ENCODE measurements at places on chromosomes 16 and 17. TPM values are rescaled to one million over a fixed set of nuclear protein-coding genes. Genes with fewer than 3 reads are reported as not detected.

Gene ASPA
- polyA plus RNA-seq: 2.2 TPM

Gene TMEM11
- polyA plus RNA-seq: 36.8 TPM

DNA sequence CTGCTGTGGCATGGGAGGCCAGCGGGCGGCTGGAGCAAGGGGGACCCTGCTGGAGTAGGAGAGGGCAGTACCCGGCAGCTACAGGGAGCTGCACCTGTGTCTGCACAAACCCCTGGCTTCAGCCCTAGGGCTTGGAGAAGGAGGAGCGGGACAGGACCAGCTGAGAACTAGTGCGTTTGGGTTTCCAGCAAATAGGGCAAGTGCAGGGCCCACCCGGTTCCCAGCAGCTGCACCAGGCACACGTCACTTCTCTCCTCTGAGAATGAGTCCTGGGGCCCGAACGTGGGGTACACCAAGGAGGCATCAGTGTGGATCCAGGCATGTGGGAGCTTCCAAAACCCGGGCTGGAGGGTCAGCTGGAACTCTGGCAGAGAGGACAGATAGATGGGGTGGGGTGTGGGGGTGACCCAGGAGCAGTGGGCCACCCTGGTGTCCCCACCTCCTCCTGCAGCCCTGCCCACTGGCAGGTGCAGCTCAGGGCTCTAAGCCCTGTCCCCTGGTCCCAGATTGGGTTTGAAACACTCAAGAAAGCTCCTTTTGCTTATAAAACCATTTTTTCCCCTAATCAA is 5.6 kb downstream of the C16orf89 start:
- no peak for DNase-seq

DNA sequence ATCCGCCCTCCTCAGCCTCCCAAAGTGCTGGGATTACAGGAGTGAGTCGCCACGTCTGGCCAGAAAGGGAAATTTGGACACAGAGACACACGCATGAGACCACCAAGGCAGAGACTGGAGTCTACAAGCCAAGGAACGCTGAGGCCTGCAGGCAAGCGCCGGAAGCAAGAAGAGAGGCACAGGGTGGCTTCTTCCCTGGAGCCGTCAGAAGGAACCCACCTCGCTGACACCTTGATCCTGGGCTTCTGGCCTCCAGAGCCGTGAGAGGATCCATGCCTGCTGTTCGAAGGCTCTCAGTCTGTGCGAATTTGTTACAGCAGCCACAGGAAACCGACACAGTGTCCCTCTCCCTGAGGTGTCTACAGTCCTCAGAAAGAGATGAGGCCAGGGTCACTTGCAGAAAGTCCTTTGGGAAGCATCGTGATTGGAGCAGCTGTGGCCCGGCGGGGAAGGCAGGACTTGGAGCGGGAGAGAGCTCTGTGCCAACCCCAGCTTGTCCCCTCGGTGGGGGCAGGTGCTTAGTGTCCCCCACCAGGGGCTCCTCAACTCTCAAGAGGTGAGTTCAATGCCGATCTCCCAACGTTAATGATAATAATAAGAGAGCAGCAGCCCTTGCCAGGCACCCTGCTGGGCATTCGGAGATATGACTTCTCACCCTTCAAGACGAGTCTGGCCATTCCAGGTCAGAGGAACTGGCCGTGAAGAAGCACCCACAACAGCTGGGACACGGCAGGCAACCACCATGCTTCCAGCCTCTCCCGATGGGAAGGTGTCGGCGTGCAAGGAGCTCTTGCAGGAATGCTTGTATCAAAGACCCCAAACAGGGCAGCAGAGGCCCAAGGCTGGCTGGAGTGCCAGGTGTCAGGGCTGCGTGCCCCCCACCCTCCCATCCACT is 68.4 kb upstream of the TNRC6C start:
- DNase-seq: no peak

DNA sequence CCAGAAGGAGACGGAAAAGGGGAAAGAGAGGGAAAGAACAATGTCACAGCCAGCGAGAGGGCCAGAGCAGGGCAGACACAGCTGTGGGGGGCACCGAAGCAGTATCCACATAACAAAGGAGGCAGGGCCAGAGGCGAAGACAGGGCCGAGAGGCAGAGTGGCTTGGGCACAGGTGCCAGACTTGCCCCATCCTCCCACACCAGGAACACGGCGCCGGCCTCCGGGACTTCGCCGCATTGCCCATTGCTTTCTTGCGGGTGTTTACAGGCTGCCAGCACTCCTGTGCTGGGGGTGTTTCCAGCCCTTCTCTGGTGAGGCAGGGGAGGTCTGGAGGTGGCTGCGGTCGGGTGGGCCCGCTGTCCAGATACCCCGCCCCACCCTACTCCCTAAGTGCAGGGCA is 78.0 kb downstream of the ENGASE start:
- DNase-seq: no peak

- no peak for DNase-seq
Measured at GRCh38 chr16:5917436-5918195, 820.0 kb upstream of the EEF2KMT start.

Gene KRT24
- not detected for polyA plus RNA-seq

Gene ADGRG1
- 4.7 TPM for polyA plus RNA-seq

Gene CES5A
- polyA plus RNA-seq: not detected

GRCh38 chr16:80433623-80434022 is 107.2 kb upstream of the DYNLRB2 start:
- DNase-seq: no peak

DNA sequence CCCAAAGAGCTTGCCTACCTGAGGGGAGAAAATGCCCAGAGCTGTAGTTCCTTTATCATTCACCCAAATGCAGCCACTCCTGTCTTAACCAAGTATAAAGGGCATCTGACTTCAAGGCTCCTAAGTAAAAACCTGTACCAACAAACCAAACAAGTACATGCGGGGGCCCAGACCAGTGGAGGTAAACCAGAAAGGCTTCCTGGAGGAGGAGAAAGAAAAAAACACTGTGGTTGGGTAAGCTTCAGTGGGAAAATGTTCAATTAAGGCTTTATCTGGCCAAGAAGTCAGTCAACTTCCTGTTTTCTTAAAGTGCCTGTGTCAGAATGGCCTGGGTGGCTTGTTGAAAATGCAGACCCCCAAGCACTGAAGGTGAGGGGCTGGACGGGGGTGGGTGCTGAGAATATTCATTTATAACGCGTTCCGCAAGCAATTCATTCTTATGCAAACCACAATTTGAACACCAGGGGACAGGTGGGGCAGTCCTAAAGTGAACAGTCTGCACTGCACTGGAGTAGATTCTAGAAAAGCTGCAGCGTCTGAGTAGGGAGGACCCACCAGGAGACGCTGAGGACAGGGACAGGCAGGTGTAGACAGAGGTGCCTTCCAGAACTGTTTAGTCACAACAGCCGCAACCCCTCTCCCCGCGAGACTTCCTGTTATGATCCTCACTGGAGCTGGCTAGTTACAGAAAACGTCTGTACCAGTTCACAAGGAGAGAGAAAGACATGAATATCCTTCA is 467.1 kb downstream of the SOX9 start:
- no peak for DNase-seq

Gene UMOD
- polyA plus RNA-seq: 0.23 TPM

DNA sequence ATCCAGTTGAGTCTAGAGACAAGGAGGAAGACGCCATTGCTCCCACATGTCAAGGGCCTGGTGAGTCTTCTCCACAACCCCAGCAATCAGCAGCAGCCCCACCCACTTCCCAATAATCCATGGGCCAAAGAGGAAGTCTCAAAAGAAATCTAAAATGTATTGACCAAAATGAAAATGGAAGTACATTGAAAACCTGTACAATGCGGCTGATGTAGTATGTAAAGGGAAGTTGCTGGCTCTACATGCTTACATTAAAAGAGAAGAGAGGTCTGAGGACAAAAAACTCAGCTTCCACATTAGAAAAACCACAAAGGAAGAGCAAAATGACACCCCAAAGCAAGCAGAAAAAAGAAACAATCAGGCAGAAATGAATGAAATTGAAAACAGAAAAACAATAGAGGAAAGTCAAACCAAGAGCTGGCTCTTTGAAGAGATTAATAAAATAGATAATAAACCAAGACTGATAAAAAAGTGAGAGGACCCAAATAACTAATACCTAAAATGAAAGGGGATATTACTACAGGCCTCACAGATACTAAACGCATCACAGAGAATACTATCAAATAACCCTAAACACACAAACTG is 100.6 kb upstream of the METRNL start:
- DNase-seq: no peak

GRCh38 chr16:15857724-15858560 is 1.1 kb upstream of the MYH11 start:
- peak; percentile 36 for DNase-seq

Gene TBC1D3G
- not detected for polyA plus RNA-seq

DNA sequence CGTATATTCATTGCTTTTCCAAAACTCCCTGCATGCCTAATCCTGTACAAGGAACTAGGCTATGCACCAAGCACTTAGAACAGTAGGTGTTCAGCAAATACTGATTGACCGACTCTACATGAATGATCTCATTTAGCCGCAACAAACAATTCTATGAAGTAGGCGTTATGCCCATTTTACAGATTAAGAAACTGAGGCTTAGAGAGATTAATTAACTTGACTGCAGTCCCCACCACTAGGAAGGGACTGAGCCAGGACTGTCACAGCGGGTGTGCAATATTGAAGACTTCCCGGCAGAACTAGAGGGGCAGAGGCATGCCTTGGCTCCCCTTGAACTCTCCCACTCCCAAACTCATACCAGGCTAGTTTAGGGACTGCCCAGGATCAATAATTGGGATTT is 10.5 kb upstream of the N4BP1 start:
- no peak for DNase-seq

Gene RCVRN
- polyA plus RNA-seq: 0.93 TPM

GRCh38 chr17:62307196-62307595 is 73.2 kb upstream of the EFCAB3 start:
- DNase-seq: no peak

GRCh38 chr16:86517652-86518258 is 7.4 kb downstream of the FOXF1 start:
- DNase-seq: peak; percentile 56

Measured in muscle of arm (tissue), 14 donors.